ENCODE measurements at places on chromosomes 6 and 20.

GRCh38 chr6:157867155-157867559, 44.1 kb downstream of the SNX9 start:
- no peak for DNase-seq

GRCh38 chr6:22954749-22955385, 385.5 kb downstream of the HDGFL1 start:
- DNase-seq = no peak

GRCh38 chr6:156989159-156989806, 212.1 kb downstream of the ARID1B start:
- no peak for DNase-seq

- no peak for DNase-seq
These were observed 609.3 kb upstream of the ADGRB3 start for GRCh38 chr6:68025764-68026163.

DNA sequence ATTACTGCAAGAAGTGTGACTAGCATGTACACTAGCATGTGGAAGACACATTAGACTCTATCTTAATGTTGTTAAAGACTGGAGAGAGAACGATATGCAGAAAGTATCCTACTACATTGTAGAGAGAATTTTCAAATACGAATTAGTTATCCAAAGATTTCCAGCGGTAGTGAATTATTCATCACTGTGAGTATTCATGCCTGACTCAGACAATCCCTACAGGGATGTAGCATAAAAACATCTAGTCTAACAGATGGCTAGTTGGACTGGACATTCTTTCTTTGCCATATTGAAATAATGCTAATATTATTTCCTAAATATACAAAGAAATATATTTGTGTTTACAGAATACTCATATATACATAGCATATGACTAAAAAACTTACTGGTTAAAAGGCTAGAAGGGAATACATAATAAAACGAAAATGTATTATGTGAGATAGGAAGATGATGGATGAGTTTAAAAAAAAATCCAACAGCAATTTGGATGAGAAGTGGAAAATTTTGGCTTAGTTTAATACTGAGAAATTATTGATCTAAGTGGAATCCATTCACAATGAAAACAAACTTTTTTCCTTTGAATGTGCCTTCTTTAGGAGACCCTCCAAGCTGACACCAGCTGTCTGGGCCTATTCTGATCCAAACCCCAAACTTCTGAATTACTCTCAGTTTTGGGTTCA, 580.7 kb downstream of the RFPL4B start:
- DNase-seq = no peak

DNA sequence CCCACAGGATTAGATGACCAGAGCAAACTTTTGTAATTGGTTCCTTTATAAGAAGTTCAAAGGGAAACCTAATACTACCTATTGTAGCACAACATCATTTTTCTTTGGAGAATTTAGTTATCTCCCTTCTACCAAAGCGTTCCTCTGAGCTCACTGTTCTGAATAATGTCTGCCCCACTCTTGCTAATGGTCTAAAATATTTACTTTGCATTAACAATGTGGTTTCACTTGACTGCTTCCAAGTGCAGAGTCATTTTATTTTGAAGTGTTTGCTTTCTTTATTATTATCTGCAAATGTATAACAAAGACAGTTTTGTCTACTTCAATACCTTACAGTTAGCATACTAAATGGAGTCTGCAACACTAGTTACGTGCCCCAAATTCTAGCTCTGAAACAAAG, 15.0 kb downstream of the TRAPPC3L start:
- no peak for DNase-seq

- no peak for DNase-seq
These were observed 159.5 kb upstream of the MANEA start for GRCh38 chr6:95417856-95418255.

- no peak for DNase-seq
These were observed 280.5 kb downstream of the CLVS2 start for GRCh38 chr6:123276546-123276980.

- DNase-seq = no peak
These were observed 52.4 kb downstream of the SYNJ2 start for GRCh38 chr6:158033751-158034702.

- no peak for DNase-seq
These were observed 174.7 kb downstream of the ZFAND3 start for GRCh38 chr6:37994223-37994622.

DNA sequence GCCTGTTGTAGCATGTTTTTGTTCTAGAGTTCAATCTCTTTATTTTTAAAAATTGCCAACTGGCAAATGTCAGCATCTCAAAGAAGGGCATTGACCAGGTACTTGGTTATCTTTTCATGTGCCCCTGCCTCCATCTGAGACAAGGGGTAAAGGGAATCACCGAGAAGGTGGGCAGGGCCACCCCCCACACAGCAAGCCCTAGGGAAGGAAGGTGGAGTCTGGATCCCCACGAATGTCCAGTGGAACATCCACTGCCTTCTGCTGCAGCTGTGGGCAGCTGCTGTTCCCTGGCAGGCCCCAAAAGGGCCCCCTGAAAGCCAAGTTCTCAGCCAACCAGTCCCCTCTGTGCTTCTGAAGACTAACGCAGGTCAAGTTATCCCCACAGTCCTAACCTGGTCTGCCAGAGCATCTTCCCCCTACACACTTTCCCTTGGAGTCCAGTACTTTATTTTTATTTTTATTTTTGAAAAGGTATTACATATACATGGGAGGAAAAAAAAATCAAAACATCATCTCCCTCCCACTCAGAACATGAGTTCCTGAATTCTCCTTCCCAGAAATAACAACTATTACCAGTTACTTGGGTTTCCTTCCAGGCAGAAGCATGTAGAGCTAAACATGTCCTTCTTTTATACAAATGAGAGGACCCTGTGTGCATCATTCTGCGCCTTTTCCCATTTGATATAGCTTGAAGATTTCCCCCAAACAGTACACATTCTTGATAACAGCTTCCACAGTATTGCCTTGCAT, 253.7 kb downstream of the MAFB start:
- DNase-seq = no peak

DNA sequence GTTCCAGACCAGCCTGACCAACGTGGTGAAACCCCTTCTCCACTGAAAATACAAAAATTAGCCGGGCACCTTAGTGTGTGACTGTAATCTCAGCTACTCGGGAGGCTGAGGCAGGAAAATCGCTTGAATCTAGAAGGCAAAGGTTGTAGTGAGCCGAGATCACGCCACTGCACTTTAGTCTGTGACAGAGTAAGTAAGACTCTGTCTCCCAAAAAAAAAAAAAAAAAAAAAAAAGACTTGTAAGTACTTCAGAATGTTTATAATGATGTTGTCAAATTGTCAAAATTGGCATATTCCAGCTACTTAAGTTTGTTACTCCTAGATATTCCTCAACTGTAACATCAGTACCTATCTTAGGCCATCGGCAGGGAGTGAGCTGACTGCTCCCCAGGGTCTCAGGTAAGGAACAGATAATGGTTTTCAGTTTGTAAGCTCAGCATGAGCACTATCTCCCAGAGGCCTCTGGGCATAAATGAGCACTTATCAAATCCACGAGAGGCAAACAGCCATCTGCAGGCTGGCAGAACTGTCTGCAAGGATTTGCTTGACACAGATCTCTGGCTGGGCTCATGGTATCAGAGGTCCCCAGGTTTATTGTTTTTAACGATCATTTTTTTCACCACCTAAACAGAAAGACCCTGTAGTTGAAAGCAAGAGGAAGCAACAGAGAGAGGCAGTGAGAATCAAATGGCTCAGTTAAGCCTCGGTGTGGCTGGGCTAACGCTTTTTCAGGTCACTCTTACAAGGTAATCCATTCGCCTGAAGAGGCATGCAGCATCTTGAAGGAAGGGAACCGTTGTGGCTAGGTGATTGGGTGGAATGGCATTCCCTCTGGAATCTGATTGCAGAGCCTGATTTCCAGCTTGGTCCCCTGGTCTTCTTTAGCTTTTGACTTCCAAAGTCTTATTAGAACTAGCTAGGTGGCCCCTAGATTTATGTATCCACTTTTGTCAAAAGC, 115.9 kb downstream of the LY86 start:
- DNase-seq = no peak

DNA sequence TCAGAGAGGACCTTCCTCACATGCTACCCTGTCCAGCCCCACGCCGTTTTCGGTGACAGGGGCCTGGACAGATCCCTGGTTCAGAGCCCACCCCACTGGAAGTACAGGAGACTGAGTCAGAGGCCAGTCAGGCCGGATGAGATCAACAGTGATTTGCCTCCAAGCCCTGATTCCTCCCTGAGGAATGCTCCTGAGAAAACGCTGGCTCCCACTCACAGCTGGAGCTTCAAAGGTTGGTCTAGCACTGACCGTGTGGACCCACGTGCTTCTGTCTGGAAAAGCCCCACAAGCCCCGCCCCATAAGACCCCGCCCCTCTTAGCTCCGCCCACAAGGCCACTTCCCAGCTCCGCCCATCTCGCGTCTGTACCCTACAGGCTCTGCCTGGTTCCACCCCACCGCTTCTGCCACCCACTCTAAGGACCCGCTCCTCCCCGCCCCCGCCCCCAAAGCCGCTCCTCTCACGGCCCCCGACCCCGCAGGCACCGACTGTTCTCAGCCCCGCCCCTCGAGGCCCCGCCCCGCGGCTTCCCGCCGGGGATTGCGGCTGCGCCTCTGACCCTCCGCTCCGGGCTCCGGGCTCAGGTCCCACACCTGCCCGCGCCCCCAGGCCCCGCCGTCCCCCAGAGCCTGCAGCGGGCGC, 64.9 kb upstream of the BHLHE23 start:
- DNase-seq = peak; percentile 26

DNA sequence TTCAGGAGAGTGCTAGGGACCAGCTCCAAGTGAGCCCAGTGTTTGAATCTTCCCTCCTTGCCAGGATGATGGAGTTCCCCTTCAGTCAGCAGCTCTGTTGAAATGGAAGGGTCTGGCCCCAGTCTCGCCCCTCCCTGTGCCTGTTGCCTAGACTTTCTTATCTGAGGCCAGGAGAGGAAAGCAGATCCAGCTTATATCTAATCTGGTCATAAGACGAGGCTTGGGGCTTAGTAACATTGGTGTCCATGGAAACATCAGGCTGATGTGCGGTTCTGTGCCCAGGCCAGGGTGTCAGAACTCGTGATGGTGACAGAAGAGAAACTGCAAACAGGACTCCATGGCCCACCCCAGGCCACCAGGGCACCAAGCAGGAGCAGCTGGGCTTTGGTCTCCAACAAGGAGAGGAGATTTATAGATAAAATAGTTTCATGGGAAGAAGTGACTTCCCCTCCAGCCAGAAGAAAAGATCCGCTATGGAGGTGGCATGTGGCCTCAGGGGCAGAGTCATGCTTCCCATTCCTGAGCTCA, 9.8 kb downstream of the MAS1L start:
- no peak for DNase-seq
